SJSA1 (cell line): ENCODE measurements at places on chromosomes 7 and 10.
A peak's percentile ranks its signal among the peaks of the same experiment; 100 is the strongest.

GRCh38 chr10:52400562-52400961, 86.5 kb downstream of the DKK1 start:
- no peaks in the 10 kb centered on the region for H3K27me3 ChIP-seq
- H3K27ac ChIP-seq: no peak overlapping the region
- no peaks in the 10 kb centered on the region for H3K4me1 ChIP-seq
- no peaks in the 10 kb centered on the region for H3K36me3 ChIP-seq

DNA sequence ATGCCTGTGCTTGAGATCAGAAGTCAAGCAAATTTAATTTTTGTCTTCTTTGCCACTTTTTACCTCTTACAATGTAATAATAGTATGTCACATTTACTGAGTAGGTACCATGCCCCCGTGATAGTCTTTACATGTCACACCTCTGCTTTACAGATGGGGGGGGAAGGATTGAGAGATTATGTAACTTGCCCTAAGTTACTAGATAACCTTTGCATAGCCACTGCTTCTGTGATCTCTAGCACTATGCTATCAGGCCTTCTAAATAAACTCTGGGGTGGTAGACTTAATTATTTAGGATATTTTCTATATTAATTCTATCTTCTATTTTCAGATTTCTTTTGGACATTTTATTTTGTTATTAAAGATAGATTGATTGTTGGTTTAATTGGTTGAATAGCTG, 514.4 kb downstream of the SUGCT start:
- H3K27me3 ChIP-seq: no peaks in the 10 kb centered on the region
- H3K4me1 ChIP-seq: no peaks in the 10 kb centered on the region
- H3K4me3 ChIP-seq: no peak overlapping the region

DNA sequence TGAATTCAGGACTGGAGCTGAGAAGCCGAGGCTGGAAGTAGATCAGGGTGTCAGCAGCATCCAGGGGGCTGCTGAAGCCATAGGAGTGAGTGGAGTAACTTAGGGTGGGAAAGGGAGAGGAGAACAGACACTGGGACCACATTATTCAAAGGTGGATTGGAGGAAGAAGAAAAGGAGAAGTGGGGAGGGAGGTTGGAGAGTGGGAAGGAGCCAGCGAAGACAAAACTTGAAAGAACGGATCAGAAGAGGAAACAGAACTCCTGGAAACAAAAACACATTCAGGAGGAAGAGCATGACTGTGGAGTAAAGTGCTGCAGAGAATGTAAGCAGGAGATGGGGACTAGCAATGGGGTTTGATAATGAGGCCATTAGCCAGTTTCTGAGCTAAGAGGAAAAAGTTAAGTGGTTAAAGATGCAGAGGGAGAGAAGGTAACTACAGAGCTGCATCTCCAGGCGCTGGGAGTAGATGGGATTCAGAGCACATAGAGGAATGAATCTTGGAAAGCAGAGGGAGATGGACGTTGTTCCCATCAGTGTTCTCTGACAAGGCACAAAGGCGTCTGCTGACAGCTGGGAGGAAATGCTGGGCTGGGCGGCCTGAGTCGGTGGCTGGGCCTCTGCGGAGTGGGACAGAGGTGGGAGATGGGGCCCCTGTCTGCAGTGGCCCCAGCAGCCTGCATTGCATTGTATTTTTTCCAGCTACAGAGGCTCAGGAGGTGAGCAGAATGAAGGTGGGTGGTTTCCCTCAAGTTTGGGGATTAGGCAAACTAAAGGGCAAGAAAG, 63.1 kb upstream of the LEP start:
- peak; percentile 27 for DNase-seq
- no peaks in the 10 kb centered on the region for H3K36me3 ChIP-seq
- no peaks in the 10 kb centered on the region for H3K4me1 ChIP-seq
- no peak overlapping the region for H3K4me3 ChIP-seq

DNA sequence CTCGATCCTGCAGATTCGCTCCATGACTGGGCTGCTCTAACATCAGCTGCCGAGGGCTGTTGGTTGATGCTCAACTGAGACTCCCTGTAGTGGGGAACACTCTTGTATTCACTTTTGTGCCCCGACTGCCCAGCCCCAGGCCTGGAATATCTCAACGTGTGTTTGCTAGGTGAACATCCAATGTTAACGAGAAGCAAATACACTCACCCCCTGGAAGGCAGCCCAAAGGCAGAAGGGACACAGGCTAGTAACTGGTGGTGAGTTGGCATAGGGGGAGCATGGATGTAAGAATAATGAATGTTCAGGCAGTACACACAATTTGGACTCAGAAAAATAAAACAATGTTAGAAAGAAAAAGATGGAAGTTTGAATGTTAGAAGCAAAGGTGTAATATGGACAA, 24.0 kb upstream of the RBM33 start:
- H3K4me3 ChIP-seq: no peak overlapping the region
- no peak for DNase-seq
- H3K4me1 ChIP-seq: no peaks in the 10 kb centered on the region
- no peaks in the 10 kb centered on the region for H3K36me3 ChIP-seq
- peaks cover 8% of the 10 kb centered on the region; the same call in 1 of the 2 replicates for H3K27me3 ChIP-seq

- DNase-seq: no peak
- H3K4me3 ChIP-seq: no peak overlapping the region
- no peaks in the 10 kb centered on the region for H3K36me3 ChIP-seq
- no peak overlapping the region for H3K27ac ChIP-seq
- H3K4me1 ChIP-seq: peaks cover 35% of the 10 kb centered on the region
These were observed 123.3 kb downstream of the WDFY4 start for GRCh38 chr10:48807791-48808470.

DNA sequence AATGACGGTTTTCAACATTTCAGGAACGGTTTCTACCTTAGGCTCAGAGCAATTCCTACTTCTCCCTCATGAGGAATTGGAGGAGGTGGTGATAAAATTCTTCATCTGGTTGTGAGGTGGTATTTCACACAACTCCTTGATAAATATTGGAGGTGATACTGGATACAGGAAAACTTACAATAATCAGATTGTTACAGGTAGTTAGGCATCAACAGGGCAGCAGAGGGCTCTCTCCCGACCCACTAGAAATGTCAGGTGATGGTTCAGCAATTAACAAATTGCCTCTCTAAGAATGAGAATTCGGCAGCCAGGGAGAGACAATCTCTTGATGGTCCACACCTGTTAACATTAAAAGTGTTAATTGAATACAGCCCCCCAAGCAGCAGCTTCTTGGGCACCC, 22.6 kb downstream of the ZNF786 start:
- H3K4me3 ChIP-seq: no peak overlapping the region
- 0 out of 2 replicates have a peak, but pooled peaks cover 5% of the 10 kb centered on the region for H3K4me1 ChIP-seq
- H3K27me3 ChIP-seq: no peaks in the 10 kb centered on the region
- DNase-seq: no peak
- H3K36me3 ChIP-seq: peaks cover 27% of the 10 kb centered on the region
